ENCODE measurements at places on chromosomes 2 and 18.

DNA sequence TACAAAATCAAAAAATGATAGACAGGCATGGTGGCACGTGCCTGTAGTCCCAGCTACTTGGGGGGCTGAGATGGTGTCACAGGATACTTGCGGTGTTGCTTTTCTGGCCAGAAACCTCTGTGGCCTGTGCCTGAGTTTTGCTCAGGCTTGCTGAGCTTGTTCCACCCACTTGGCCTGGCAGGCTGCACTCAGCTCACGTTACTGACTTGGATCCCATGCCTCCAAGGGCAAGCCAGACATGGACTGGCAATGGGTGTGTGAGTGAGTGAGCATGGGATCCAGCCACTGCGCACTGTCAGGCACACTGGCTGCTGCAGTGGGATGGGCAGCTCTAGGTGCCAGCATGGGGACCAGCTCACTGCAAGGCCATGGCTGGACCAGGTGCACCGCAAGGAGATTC is 67.9 kb downstream of the NCAPH start:
- DNase-seq, result no peak

- DNase-seq, result no peak
Observed at GRCh38 chr2:26738481-26738880, 25.6 kb upstream of the SLC35F6 start.

DNA sequence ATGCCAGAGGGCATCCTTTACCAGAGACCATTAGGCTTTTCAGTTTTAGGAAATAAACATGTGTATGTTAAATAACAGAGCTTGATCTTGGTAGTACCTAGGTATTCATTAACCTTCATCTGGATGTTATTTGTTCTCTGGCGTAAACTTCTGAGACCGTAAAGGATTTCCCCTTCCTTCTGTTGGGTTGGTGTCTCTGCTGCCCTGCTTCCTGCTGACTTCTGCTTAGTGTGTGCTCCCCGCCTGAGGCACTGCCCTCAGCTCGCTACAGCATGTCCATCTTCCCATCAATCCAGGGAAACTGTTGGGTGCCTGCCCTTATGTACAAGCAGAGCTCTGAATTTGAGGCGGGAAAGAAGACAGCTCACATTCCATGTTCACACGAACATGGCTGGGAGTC is 177.9 kb downstream of the TPGS2 start:
- no peak for DNase-seq

DNA sequence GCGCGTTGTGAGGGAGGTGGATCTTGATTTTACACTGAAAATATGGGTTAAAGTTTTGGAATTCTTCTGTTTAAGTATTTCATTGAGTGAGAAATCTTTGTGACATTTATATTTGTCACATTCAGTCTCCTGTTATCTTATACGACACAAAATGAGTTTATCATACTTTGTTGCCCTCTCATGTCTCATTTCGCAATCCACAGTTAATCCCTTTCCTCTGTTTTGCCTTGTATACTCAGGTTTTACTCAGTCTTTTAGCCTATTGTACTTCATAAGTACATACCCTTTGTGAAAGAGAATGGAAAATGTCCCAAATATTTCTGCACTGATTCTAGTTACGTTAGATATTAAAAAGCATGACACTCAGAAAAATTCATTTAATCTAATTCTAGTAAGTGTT is 142.7 kb downstream of the ATP9B start:
- DNase-seq, result no peak

DNA sequence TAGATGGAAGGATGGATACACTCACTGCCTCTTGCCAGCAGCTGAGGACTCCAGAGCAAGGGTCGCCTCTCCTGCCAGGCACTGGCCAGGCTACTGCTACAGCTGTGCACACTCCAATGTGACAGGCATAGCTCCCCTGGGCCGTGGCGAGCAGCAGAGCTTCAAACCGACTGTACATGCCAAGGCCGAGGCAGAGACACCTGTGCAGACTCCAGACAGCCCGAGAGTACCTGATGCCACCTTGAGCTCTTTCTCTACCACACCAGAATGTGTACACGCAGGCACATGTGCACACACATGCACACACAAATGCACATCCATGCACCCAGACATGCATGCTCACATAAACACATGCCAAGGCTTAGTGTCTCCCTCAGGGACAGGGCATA is 508.3 kb upstream of the MYT1L start:
- no peak for DNase-seq

- no peak for DNase-seq
Observed at GRCh38 chr2:26971911-26972786, 1.7 kb downstream of the MAPRE3 start.

DNA sequence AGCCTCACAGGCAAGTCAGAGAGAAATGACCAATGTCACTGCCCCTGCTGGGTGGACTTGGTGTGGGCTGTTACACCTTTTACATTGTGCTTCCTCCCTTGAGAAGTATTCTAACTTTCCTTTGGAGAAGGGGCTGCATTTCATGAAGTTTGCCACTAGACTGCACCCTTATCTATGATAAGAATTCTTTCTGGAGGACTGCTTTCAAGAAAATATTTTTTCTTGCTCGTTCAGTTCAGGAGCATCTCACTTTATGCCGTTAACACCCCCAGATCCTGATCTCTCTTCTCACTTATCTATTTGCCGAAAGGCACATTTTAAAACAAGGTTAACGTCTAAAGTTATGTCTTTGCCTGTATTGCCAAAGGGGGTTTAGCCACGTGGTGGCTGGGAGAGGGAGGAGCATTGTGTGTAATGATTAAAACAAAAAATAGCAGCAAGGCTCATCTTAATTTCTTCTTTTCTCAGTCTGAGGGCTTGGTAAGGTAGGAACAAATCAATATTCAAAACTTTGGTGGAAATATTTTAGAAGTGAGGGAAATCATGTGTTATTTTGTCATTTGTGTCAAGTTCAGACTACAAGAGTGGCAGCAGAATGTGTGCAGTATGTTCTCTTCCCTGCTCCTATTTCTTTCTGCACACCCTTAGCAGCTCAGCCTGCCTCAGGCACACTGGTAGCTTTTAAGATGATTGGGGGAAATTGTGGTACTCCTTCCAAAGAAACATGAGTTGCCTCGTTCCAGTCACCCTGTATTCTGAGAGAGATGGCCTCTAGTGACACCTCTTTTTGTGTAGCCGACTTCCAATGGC is 1.6 kb upstream of the IGFBP5 start:
- peak; percentile 63 for DNase-seq

DNA sequence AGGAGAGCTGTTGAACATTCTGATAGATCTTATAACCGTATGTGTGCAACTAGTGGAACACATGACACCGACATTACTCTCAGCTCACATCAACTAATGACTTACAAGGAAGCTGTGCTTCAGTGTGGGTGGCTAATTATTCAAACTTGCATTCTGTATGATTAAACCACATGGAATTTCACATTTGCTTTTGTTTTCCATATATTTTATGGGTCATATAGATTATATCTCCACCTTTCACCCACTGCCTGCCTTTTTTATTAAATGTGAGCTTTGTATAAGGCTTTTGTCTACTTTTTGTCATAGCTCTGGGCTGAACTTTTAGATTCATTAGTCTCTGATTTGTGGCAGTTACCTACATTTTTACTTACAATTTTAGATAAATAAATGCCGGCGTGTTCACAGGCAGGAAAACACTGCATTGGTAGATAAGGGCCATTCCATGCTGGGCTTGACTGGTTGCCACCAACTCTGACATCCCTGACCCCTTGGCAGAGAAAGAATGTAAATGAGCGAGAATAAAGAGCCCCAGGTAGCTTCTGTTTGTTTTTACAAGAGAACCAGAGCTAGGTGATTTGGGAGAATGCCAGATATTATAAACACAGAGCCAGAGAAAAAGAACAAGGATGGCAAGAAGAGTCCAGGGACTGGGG is 35.7 kb downstream of the LYPD6 start:
- no peak for DNase-seq

DNA sequence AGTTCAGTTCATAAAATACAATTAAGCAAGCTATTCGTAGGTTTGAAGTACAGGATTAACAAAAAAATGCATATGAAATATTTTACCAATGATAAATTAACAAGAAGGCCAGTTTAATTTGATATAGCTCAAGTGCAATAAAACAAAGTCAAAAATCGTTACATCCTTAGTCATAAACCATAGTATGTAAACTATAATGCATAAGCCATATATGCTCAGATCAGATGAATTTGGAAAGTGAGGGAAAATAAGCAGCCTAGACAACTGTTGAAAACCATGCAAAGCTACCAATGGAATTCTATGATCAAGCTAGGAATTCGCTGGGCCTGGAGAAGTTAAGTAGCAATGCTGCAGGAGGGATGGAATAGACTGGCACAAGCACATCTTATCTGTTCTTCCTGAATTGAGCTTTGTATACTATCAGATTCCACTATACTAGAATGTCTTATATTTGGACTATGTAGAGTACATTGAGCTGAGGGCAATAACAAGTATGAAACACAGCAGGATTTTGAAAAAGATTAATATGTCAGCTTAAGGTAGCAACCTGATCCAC is 682.0 kb downstream of the IRS1 start:
- DNase-seq, result no peak

DNA sequence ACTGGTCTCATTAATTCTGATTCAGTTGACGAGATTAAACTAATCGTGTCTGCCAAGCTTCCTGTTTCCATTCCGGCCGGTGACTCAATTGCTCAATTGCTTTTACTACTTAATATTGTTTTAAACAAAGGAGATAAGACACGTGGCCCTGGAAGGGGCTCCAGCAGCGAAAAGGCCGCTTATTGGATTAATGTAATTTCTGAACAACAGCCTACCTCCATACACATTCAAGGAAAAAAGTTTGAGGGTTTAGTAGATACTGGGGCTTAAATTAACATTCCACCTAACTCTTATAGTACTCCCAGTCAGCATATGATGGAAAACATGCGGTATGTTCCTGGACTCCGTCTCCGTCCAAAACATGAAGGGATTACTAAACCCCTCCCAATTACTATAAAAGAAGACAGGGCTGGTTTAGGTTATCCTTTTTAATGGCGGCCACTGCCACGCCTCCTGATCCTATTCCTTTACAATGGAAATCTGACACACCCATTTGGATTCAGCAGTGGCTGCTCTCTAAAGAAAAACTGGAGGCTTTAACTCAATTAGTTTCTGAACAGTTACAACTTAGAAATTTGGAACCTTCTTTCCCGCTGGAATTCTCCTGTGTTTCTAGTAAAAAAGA is 27.1 kb downstream of the VPS54 start:
- no peak for DNase-seq

DNA sequence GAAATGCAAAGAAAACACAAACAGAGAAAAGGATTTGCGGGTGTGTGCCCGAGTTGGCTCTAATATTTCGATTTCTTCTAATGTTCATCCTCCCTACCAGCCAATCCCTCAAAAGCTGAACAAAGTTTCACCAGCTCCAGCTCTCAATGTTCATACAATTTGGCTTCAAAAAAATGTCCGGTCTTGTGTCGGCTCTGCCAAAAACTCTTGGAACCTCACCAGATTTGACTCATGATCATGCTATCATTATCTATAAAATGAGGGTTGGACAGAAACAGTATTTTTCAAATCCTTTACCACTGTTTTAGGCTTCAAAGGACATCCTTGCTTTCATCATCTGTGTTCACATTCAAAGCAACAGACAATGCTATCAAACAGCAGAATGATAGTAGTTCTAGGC is 88.2 kb downstream of the CRACDL start:
- DNase-seq, result no peak

GRCh38 chr2:72114693-72115051 is 33.0 kb downstream of the CYP26B1 start:
- DNase-seq, result peak; percentile 10

- peak; percentile 46 for DNase-seq
Observed at GRCh38 chr2:23760736-23761135, 166.2 kb downstream of the ATAD2B start.
